Stimulated activated CD8-positive, alpha-beta memory T cell treated with anti-CD3 and anti-CD28 coated beads, Interleukin-7, amount 100 ng/mL, for 48 hours (primary cell): ENCODE measurements at places on chromosomes 7 and 10.

- no peak for DNase-seq
Observed at GRCh38 chr10:24851629-24852028, 100.8 kb downstream of the PRTFDC1 start.

GRCh38 chr10:52900593-52900992 lies 128.0 kb upstream of the MBL2 start:
- DNase-seq, result no peak

DNA sequence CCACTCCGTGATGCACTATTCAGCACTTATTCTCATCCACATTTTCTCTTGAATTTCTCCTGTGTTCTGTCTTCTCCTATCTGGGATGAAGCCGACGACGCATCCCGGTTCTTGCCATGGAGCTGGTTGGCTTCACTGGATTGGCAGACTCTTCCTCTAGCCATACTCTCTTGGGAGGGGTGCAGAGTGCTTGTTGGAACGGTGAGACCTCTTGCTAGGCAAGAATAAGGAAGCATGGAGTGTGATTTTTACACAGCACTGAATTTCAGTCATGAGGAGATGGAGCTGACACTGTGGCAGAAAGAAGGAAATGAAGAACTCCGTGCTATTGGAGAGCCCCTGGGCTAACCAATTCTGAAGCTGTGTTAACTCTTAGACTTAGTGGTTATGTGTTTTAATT lies 28.2 kb upstream of the ZNF32 start:
- no peak for DNase-seq

- DNase-seq, result no peak
Observed at GRCh38 chr7:2043316-2044039, 189.3 kb downstream of the MAD1L1 start.

DNA sequence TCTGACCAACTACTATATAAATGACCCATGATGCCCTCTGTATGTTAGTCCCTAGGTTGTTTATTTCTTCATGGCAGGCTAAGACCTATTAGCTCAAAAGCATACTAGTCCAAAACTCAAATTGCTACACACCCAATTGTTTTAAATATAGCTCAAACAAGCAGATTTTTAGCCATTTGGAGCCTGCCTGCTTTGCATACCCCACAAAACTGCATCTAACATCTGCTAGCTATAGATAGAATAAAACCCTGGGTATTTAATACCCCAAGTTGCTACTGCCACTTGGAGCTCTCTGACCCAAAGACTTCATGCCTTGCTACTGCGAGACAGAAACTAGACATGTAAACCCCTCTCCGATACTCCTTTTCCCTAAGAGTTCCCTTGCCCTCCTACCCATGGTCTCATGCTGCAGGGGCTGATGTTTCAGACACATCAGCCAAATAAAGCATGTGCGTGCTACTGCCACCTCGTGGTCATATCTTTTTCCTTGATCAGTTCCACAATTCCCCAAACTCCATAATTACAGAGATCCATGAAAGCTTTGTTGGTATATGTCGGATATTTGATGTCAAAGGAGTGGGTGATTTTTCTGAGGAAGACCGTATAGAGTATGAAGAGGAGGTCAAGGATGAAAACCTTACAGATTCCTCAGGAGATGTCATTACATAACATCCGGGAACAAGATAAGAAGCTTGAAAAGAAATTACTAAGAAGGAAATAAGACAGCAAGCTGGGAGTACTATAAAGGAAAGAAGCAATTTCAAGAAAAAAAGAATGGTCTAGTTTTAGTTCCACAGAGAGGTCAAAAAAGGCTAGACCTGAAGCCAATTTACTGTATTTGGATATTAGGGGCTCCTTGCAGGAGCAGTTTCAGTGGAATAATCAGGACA lies 386.6 kb downstream of the SH2D4B start:
- no peak for DNase-seq

- no peak for DNase-seq
Observed at GRCh38 chr7:14275356-14275755, 285.9 kb upstream of the ETV1 start.

DNA sequence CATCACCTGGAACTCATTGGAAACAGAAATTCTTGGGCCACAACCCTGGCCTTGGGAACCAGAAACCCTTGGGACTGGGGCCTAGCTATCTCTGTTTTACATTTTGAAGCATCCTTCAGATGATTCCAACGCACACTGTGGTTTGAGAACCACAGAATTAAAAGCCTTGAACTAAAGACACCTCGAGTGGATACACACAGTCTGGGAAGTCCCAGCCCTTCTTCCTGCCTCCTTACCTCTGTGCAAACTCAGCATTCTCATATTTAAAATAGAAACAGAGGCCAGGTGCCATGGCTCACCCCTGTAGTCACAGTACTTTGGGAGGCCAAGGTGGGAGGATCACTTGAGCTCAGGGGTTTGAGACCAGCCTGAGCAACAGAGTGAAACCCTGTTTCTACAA lies 12.9 kb downstream of the NPFFR1 start:
- DNase-seq, result no peak

DNA sequence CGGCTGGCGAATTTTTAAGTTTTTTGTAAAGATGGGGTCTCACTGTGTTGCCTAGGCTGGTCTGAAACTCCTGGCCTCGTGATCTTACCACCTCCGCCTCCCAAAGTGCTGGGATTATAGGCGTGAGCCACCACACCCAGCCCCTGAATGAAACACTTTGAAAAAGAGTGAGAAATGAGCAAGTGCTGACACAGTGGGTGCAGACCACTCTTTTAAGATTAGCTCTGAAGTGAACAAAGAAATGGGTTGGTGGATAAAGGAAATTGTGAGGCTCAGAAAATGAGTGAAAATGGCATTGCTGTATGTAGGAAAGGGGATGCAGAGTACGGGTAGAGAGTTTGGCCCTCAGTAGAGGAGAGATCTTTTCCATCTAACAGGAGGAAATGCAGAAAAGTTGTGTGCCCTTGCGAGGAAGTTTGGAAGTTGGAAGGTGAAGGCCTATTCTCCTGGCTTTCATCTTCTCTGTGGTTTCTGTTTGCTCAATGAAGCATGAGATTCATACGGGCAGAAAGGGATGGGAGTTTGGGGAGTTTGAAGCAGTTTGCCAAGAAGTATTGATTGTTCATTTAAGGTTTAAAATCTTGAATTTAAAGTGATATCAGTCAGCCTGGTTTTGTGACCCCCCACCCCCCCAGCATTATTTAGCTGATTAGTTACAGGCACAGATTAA lies 11.0 kb downstream of the MAPK8 start:
- no peak for DNase-seq

- no peak for DNase-seq
Observed at GRCh38 chr7:105662998-105663397, 81.7 kb upstream of the EFCAB10 start.

DNA sequence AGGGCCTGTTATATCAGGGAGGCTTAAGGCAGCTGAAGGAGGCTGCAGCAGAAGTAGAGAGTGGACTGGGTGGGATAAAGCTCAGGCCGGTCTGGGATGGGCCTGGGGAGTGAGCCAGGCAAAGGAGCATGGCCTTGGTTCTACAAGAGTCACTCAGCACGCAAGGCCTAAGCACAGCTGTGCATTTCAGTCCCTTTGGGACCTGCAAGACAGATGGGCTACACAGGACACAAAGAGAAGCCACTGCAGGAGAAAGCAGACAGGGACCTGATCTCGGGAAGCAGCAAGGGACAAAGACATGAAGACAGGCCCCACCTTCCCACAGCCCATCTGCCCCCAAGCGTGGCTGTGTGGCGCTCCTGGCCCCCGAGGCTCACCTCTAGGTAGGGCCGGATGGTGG lies 29.4 kb downstream of the RRP12 start:
- DNase-seq, result no peak

- DNase-seq, result no peak
Observed at GRCh38 chr10:89398003-89398749, 5.8 kb downstream of the IFIT1 start.

DNA sequence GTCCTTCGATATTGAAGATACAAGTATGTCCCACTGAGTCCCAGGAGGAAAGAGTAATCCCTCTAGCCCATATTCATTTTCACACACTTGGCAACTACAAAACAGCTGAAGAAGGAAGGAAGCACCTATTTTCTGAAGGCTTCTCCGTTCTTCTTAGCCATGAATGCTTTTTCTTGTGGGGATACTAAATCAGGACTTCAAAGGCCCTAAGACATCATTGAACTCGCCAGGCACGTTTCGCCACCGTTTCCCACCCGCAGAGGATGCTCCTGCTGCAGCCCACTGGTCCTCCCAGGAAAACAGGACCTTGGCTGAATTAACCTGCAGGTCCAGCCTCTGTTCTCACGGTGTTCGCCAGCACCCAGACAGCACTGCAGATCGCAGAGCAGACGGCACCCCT lies 561.5 kb downstream of the DNAJB6 start:
- no peak for DNase-seq

- DNase-seq, result no peak
Observed at GRCh38 chr7:78099715-78100394, 301.3 kb downstream of the PHTF2 start.

- no peak for DNase-seq
Observed at GRCh38 chr10:11397980-11398580, 213.4 kb downstream of the USP6NL start.

DNA sequence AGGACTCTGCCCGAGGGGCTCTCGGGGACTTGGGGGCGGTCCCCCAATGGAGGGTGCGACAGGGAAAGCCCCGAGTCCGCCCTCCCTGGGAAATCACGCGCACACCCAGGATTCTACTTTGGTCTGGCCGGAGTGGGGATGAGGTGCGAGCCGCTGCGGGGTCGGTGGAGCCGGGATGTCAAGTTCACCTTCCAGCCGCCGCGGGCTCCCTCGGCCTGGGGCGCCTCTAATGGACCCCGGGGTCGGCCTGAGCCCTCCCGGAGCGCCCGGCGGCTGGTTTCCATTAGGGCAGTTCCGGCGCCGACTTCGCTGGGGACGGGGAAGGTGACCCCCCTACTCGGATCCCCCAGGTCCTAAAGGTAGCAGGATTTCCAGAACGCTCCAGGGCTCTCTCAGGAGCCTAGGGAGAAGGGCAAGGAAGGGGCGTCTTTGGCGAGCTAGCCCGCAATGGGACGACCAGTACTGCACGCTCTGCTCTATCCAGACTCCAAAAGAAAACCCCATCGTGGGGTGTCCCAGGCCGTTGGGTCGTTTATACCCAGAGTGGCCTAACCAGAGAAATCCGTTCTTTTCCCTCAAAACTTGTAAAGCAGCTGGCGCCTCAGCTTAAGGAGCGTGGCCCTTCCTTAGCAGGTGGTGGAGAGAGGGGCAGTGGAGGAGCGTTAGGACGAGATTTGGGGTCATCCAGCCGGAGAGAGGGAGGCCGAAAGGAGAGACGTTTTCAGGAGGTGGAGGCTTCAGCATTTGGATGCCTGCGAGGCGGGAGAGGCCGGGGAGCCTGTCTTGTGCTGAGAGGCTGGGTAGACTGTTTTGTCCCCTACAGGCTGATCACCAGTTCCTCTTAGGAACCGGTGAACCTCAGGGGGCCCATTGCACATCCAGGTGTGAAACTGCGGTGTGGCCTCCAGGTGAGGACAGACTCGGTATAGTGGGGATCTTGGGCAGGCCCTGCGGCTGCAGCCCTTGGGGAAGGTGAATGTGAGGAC lies 860 bp upstream of the WDR86 start:
- DNase-seq, result no peak

DNA sequence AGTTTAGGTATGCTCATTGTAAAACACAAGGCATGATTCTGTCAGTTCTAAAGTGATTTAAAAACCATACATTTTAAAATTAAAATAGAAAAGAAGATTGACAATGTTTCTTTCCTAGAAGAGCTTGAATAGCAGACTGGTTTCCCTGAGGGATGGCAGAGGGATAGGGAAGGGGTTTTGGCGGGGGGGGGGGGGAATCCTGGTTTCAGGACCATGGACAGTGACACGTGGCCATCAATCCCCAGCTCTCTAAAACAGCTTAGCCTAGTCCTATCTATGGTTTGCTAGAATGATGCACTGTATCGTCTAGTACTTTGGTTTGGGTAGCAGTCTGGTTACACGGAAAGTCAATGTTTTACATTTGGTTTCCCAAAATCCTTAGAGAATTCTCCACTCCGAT lies 88.7 kb downstream of the PHYHIPL start:
- no peak for DNase-seq

- no peak for DNase-seq
Observed at GRCh38 chr10:108003576-108003975, 839.1 kb upstream of the SORCS1 start.

DNA sequence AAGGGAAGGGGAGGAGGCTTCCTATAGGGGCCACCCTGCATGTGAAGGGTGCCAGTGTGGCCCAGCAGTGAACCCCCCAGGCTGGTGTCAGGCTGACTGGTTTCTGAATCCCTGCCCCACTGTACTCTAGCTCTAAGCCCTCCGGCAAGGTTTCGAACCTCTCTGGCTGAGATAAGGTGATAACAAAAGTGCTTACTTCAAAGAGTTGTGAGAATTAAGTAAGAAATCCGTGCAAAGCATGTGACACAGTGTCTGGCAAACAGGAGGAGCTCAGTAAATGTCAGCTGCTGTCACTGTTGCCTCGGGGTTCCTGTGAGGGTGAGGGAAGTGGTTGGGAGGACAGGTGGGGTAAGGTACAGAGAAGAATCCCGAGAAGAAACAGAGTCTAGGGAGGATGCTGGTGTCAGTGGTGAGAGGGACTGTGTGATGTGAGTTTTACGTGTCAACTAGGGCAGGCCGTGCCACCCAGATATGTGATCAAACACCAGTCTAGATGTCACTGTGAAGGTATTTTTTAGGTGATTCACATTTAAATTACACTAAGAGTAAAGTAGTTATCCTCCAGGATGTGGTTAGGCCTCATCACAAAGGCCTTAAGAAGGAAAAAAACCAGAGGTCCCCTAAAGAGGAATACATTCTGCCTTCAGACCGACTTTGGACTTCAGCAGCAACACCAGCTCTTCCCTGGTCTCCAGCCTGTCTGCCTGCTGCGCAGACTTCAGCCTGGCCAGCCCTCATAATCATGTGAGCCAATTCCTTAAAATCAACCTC lies 64.4 kb downstream of the BPGM start:
- DNase-seq, result no peak

DNA sequence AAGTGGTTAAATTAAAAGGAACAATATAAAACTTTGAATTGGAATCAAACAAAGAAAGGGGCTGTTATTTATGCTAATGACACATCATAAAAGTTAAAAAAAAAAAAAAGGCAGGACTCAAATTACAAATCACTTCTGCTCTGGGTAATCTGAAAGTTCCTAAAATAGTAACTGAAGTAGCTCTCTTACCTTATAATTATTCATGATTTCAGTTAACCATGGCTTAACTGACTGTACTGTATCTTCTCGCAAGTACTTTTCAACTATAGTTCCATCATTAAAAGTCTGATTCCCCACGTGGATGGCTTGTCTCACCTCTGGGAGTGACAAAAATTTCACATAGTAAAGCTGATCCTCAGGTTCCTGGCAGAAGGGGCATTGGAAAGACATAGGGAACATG lies 82.5 kb downstream of the CPVL start:
- DNase-seq, result no peak
